Tongue (tissue), 3 donors: ENCODE measurements at places on chromosomes 16 and 17. TPM values are rescaled to one million over a fixed set of nuclear protein-coding genes. Genes with fewer than 3 reads are reported as not detected.

DNA sequence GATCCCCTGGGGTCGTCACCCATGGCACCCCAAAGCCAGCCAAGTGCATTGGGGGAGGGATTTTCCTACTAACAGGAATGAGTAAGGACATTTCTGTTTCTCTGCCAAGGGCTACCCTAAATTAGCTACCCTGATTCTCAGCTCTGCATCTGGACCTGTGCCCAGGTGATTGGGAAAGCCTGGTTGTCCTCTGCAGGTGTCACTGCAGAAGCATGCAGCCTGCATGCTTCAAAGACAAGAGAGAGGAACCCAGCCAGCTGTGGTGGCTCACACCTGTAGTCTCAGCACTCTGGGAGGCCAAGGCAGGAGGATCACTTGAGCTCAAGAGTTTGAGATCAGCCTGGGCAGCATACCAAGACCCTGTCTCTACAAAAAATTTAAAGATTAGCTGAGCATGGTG is 19.6 kb downstream of the BEAN1 start:
- no peak for DNase-seq

Gene KRT36
- total RNA-seq = not detected

- no peak for DNase-seq
Measured at GRCh38 chr17:73863761-73864535, 219.7 kb upstream of the SDK2 start.

Gene LPO
- total RNA-seq = 6.4 TPM

GRCh38 chr17:80890196-80890920 is 101.3 kb upstream of the CHMP6 start:
- peak; percentile 63 for DNase-seq
